Type B pancreatic cell (in vitro differentiated cells): ENCODE measurements at places on chromosomes 1 and 21.

DNA sequence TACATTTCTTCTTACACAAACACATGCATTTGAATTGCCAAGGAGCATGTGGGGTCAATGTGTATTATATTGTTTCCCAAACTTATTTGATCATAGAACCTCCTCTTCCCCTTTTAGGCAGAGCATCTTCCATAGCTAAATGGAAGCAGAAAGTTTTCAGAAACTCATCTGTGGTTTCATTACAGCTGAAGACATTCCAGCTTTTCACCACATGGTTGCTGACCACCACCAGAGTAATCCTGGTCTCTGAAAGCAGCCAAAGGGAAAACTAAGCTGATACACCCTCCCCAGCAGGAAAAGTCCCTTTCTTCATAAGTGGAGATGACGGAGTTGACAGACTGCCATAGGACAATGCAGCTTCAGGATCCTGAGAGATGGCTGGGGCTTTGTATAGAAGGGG is 30.2 kb upstream of the OTUD3 start:
- no peak for DNase-seq

DNA sequence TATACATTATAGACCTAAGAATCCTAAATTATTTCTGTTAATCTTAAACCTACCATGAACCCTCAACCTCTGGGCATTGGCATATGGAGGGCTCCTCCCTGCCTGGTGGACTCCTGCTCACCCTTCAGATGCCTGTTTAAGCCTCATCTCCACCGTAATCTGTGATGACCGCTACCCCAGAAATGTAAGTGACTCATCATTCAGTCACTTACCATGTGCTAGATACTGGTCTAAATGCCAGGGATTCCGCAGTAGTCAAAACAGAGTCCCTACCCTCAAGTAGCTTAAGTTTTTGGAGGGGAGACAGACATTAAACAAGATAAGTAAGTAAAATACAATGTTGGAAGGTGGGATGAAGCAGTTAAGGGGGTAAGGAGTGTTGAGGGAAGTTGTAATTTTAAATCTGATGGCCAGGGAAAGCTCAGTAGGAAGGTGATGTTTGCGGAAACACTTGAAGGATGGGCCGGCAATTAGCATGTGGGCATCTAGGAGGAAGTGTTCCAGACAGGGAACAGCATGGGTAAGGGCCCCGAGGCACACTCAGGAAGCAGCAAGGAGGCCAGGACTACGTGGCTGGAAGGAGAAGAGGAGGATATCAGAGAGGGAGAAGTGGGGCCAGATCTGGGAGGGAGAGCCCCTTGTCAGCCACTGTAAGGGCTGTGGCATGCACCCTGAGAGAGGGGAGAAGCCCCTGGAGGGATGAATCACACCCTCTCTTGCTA is 141.7 kb upstream of the HOOK1 start:
- no peak for DNase-seq

GRCh38 chr1:2783069-2783434 is 18.4 kb downstream of the TTC34 start:
- no peak for DNase-seq

GRCh38 chr1:218804014-218804785 is 369.5 kb upstream of the LYPLAL1 start:
- no peak for DNase-seq

- DNase-seq: no peak
Measured at GRCh38 chr21:16455978-16456377, 726.2 kb downstream of the USP25 start.

DNA sequence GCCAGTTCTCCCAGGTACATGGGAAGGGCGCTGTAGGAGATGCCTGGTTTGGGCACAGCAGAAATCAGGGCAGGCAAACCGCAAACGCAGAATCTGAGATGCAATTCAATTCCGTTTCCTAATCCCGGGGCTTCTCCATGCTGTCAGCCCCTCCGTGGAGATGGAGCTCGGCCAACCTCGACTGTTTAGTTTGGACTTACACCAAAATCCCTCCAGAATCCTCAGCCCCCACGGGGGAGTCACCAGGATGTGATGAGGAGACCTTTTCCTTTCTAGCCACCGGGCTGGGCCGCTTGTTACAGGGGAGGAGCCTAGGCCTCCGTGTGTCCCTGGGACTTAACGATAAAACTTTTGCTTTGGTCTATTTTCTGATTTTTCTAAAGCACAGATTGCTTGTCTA is 7.9 kb downstream of the SLC2A7 start:
- no peak for DNase-seq

GRCh38 chr21:42062236-42063022 is 8.7 kb upstream of the UMODL1 start:
- DNase-seq: no peak

DNA sequence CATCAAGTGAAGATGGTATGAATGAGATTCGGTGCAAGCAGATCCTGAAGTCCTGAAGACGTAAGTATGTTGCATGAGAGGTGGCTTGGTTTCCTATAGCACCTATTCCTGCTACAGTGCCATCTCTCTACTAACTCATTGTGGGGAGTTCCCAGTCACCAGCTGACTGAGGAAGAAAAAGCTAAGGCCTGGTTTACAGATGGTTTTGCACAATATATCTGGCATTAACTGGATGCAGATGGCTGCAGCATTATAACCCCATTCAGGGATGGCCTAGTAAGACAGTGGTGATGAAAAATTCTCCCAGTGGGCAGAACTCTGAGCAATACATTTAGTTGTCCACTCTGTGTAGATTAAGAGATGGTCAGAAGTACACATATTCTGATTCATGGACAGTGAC is 36.7 kb downstream of the RTCA start:
- no peak for DNase-seq

- no peak for DNase-seq
Measured at GRCh38 chr1:114296413-114296812, 142.7 kb upstream of the SYT6 start.

GRCh38 chr1:2952371-2952770 is 68.9 kb upstream of the ACTRT2 start:
- no peak for DNase-seq

DNA sequence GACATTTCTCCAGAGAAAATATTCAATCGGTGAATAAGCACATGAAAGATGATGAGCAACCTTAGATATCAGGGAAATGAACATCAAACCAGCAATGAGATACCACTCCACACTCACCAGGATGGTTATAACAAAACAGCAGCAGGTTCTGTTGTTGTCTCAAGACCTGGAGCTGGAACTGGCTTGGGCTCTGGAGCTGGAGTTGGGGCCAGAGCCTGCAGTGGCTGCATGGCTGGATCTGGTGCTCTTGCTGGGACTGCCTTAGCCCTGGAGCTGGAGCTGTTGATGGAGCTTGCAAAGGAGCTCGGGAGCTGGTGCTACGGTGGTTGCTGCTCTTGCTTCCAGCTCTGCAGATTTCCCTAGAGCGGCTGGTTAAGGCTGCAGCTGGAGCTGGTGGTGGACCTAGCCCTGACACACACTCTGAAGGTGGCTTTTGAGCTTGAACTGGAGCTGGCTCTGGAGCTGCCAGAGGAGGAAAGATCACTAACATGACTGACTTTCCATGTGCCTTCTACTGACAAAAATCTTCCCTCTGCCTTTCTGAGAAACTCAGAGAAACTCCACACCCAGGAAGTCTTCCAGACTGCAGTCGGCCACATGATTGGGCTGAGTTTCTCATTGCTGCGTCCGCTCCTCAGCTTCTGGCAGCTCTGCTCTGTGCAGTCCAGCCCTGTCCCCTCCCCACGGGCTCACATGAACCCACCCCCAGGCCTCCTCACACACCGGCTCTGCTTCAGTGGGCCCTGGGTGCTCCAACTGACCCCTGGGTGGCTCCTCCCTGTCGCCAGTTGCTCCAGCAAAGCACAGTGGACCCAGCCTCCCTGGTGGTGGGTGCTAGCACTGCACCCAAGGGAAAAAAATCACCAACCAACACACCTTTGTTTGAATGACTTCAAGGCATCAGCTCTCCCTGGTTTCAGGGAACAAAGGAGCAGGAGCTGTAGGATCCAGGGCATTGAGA is 139.1 kb upstream of the FMN2 start:
- DNase-seq: no peak

GRCh38 chr1:152166966-152167365 is 7.9 kb upstream of the RPTN start:
- DNase-seq: no peak

DNA sequence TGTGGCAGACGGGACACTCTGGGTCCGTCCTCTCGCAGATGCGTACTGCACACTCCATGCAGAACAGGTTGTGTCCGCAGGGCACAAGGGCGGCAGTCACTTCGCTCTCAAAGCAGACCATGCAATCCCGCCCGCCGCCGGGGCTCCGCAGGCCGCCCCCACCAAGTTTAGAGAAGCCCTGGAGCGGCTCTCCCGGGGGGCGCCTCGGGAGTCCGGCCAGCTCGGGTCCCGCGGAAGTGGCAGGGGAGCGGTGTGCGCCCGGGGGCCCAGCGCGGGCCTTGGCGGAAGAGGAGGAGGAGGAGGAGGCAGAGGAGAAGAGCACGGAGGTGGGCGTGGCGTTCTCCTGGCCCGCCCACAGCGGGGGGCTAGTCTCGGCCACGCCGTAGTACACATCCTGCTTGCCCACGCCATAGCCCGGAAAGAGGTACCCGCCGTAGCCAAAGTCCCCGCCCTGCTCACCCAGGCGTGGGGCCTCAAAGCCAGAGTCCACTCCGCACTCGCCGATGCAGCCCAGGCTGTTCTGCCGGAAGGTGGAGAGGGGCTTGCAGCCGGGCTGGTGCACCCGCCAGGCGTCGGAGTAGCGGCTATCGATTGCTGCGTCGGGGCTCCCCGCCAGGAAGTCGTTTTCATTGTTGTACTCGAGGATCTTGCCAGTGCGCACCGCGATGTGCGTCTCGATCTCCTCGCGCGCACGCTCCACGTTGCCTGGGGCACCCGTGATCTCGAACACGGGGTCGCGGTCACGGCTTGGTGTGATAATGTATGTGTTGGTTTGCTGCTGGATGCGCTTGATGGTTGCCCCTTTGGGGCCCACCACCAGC is 5.4 kb downstream of the MEX3A start:
- DNase-seq: no peak

- no peak for DNase-seq
Measured at GRCh38 chr1:152189657-152190442, 30.8 kb upstream of the RPTN start.

GRCh38 chr1:189434461-189434860 is 1043.2 kb downstream of the BRINP3 start:
- no peak for DNase-seq

DNA sequence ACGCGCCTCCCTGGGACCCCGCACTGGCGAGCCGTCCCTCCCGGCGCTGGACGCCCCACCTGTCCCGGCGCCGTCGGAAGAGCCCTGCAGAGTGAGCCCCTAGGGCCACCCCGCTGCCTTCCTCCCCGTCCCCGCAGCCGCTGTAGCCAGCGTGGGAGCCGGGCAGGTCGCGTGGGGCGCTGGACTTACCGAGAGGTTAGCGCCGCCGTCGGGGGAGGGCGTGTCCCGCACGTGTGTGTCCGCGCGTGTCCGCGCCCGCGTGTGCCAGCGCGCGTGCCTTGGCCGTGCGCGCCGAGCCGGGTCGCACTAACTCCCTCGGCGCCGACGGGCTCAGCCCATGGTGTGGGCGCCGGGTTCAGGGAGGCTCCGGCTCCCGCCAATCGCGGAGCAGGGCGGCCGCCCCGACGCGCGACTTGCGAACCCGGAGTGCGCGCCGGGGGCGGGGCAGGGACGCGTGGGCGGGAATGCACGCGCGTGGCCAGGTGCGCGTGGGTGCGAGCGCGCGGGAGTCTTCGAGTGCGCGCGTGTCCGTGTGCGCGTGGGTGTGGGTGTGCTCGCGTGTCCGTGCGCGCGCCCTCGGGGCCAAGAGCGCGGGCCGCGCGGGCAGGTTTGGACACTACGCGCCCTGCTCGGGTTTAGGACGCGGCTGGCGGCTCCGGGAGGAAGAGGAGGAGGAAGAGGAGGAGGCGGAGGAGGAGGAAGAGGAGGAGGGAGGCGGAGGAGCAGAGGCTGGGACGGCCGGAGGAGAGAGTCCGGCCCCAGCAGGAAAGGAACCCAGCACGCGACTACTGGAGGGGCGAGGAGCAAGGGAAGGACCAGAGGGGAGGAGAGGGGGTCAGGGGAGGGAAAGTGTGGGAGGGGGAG is 145.2 kb upstream of the ETS2 start:
- DNase-seq: no peak

- no peak for DNase-seq
Measured at GRCh38 chr1:66770694-66771093, 18.4 kb downstream of the DYNLT5 start.

DNA sequence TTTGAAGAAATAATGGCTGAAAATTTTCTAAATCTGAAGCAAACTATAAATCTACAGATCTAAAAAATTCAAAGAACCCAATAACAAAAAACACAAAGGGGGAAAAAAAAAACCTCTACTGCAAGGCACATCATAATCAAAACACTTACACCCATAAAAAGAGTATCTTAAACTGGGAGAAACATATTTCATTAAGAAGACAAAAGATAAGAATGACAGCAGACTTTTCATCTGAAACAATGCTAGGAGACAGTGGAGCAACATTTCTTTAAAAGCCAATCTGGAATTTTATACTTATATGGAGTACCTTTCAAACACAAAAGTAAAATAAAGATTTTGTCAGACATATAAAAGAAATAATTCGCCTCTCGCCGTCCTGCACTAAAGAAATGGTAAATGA is 49.1 kb downstream of the COP1 start:
- DNase-seq: no peak
